Activated CD8-positive, alpha-beta memory T cell treated with anti-CD3 and anti-CD28 coated beads for 4 hours (primary cell): ENCODE measurements at places on chromosomes 12 and 14.

DNA sequence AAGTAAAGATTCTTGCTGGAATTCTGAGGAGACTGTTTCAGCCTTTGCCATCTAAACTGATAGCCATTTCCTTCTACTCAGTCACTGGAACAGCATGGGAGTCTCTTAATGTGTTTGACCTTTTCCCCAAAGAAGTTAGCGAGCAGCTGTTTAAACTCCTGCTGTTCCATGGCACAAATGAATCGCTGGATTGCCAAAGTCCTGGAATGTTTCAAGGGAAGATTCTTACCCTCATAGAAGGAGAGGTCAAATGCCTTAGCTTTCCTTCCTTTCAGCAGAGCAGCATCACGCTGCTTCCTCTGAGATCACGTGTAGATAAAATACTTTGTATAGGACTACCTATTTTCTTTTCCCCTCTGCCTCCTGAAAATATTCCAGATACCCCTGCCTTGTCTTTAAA lies 10.5 kb upstream of the NR2C1 start:
- DNase-seq, result no peak

- DNase-seq, result no peak
Measured at GRCh38 chr14:51849097-51849496, 11.3 kb upstream of the GNG2 start.

- DNase-seq, result no peak
Measured at GRCh38 chr12:103205906-103206305, 248.4 kb downstream of the ASCL1 start.

- DNase-seq, result no peak
Measured at GRCh38 chr14:71661441-71661840, 270.8 kb upstream of the RGS6 start.

GRCh38 chr12:53068811-53069585 lies 10.2 kb downstream of the SPRYD3 start:
- DNase-seq, result no peak

DNA sequence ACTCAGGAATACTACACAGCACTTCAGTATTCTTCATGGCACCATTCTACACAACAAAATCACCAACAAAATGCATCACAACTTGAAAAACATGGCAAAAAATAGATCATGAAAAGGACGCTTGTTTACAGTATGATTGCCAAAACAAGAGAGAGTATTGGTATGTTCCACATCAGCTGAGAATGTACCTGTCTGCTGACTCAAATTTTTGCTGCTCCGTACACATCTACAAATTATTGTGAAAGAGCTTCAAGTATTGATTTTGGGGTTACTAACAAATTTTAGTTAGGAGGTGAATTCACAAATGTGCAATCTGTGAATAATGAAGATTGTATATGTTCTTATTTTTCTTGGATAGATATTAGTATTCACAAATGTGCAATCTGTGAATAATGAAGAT lies 105.4 kb downstream of the GPHN start:
- no peak for DNase-seq

DNA sequence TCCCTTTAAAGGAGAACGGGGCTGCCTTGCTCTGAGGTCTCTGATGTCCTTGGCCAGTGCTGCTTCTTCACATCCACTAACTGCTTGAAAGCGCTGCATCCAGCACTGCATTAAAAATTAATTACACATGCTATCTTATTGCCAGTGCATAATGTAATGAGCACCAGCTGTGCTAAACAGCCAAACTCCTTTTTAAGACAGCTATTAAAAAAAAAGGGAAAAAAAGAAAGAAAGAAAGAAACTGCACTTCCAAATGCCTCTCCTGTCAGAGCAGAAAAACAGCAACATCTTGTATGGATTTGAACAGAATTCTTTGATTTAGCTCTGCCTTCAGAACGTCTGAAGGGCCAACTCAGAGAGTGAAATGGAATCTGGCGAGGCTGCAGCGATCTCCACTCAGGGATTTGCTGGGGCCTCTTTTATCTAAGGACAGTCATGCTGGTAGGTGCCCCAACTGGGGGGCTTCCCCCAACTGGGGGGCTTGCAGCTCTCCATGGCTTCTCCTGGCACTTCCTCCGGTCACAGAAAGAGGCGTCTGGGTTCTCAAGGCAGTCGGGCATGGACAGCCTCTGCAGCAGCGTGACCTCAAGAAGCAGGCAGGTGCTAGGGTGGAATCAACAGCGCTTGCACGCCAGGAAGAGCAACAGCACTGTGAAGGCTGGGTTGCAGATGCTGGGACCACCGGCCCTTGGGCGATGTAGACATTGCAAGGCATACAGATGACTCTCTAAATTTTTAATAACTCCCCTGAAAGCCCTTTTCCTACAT lies 46.4 kb downstream of the BCL11B start:
- no peak for DNase-seq

DNA sequence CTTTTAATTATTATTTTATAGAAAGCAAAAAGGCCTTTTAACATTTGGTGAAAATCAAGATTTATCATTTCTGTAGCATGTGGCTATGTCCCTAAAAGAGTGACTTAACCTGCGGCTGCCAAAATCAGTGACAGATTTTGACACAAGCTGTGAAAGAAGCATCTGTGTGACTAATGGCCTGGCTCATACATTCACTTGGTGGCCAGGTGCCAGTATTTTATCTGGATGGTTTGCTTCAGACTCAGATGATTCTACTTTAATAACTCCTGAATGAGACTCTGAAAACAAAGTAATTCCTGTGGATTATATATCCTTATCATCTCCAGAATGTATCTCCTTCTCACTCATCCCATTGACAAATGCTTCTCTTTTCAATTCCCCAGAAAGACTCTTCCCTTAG lies 103.0 kb downstream of the FSCB start:
- DNase-seq, result no peak

GRCh38 chr14:20539906-20540305 lies 20.9 kb downstream of the RNASE9 start:
- DNase-seq, result no peak

GRCh38 chr14:35250319-35250718 lies 41.9 kb upstream of the PSMA6 start:
- no peak for DNase-seq

DNA sequence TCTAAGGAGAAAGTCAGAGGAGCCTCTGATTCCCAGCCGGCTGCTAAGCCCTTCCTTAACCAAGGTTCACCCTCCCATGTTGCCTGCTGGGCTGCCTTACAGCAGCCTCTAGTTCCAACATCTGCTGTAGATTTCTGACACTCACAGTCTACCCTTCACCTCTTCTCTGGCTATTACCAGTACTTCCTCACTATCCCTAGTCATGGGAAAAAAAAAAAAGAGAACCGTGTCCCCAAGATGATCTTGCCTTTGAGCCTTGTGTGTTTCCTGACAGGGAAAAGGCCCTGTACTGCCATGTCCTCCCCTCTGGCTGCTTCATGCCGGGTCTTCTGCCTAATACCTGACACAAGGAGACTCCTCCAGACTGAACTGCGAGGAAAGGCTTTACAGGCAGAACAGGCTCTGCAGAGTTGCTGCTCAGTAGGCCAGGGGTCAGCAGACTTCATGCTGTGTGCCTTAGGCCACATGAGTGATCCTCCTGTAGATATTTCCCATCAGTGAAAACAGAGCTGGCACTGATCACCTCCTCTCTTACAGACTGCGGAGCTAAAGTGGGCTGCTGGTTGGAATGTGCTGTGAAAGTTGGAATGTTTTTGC lies 46.8 kb downstream of the PRKCH start:
- DNase-seq, result no peak
